Effector CD8-positive, alpha-beta T cell (primary cell): ENCODE measurements at places on chromosomes 13 and 19.

DNA sequence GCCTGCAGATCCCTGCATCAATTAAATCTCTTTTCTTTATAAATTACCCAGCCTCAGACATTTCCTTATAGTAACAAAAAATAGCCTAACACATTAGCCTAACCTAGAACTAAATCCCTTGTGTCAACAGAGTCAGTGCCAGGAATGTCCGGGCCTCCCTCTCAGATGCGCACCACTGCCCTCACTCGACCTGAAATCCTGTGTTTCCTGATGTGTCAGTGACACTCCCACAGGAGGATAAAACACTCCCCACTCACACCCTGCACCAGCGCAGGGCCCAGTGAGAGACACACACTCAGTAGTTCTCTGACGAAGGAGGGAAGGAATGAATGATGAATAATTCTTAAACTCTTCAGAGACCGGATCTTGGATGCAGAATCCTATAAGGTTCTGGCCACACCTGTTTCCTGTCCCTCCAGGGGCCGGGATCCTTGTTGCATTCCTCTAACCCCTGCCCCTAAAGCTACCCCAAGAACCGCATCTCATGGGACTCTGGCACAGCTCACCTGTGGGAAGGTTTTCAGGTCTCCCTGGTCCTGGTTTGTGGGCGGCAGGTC is 3.1 kb downstream of the CEACAM3 start:
- no peak for DNase-seq

DNA sequence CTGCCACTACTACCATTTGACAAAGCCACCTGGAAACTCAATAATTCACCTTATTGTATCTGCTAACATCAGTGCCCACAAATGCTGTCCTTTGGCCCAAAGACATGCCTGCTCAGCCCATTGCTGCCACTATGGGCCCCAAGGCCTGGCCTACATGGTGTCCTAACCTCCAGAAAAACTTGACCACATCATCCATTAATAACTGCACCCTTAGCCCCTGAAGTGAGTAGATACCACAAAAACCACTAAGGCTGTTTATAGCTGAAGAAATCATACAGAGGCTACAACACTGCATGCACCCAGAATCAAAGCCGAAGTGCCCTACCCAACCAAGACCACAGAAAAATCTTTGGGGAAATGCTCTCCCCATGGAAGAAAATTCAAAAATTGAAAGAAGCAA is 932.8 kb upstream of the SLITRK6 start:
- no peak for DNase-seq

GRCh38 chr19:7658219-7658686 is 10.6 kb upstream of the RETN start:
- DNase-seq = no peak

- no peak for DNase-seq
Measured at GRCh38 chr13:101982903-101983302, 418.9 kb downstream of the FGF14 start.

GRCh38 chr13:99605420-99606323 is 104.4 kb downstream of the TM9SF2 start:
- peak; percentile 13 for DNase-seq

GRCh38 chr13:21115231-21115630 is 53.8 kb upstream of the LATS2 start:
- no peak for DNase-seq

DNA sequence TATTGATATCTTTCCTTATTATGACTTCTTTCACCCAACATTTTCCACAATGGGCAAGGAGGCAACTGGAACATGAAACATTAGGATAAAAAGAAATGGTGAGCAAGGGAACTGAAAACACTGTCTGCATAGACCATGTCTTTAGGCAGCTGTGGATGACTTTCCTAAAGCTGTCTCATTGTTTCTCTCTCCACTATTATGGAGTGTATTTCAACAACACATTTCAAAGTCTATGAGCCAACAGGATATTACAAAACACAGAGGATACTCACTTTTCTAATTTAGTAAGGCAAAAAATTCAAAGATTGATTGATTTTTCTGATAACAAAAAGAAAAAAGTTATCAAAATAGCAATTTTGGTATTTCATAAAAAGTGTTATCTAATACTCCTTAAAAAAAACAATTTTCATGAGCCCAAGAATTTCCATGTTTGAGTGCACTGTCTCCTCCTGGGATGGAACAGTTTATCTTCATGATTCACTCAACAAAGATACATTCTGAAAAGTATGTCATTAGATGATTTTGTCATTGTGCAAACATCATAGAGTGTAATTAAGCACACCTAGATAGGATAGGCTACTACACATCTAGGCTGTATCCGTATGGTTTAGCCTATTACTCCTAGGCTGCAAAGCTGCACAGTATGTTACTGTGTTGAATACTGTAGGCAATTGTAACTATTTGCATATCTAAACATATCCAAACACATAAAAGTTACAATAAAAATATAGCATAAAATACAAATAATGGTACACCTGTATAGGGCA is 1568.4 kb downstream of the SLITRK5 start:
- DNase-seq = no peak

GRCh38 chr13:66501181-66501580 is 729.0 kb downstream of the PCDH9 start:
- DNase-seq = no peak

- DNase-seq = no peak
Measured at GRCh38 chr19:34254698-34255432, 511 bp downstream of the GARRE1 start.

- peak; percentile 27 for DNase-seq
Measured at GRCh38 chr19:8017808-8018207, 12.4 kb upstream of the ELAVL1 start.

DNA sequence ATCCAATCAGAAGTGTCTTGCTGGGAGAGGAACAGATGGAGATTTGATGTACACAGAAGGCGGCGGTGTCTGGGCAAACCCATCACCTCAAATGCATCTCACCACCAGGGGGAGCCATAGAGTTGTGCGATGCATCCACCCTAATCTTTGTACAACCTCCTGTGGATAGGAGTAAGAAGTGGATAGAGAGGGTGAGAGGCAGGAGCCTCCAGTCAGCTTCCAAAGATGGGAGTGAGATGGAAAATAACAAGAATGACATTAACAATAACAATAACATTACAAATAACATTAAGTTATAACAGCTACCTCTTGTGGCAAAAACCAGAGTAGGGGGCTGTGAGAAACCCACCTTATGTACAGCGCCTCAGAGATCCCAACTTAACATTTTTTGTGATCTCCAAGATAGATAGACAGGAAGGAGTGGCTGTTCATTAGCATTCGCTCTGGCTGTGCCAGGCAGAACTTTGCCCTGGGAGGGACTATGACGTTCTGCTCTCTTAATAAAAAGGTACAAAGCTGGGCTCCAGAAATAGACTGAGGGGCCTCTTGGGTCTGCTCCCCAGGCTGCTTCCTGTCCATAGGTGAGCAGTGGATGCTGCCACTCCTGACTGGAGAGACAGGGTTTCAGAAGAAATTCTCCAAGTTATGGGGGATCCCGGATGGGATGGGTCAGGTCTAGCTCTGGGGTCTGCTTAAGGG is 5.2 kb upstream of the CEACAM18 start:
- peak; percentile 68 for DNase-seq

DNA sequence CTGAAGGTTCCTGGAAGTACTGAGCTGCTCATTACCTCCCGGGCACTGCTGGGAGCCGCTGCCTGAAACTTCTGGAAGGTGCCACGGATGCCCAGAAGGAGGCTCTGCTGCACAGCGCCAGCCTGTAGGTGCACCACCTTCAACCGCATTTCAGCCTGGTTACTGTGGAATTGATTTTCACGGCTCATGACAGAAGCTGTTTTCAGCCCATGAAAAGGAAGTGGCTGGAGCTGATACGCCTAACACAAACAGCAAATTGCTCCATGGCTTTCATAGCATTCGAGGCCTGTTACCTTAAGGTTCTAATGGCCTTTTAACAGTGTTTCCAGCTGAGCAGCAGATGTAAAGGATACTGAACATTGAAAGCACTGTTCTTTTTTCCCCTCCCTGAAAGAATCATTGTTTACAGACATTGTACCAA is 22.0 kb downstream of the GPC6 start:
- no peak for DNase-seq

- no peak for DNase-seq
Measured at GRCh38 chr13:111469916-111470506, 149.6 kb downstream of the TEX29 start.

GRCh38 chr19:17550076-17550667 is 5.3 kb upstream of the COLGALT1 start:
- DNase-seq = no peak

DNA sequence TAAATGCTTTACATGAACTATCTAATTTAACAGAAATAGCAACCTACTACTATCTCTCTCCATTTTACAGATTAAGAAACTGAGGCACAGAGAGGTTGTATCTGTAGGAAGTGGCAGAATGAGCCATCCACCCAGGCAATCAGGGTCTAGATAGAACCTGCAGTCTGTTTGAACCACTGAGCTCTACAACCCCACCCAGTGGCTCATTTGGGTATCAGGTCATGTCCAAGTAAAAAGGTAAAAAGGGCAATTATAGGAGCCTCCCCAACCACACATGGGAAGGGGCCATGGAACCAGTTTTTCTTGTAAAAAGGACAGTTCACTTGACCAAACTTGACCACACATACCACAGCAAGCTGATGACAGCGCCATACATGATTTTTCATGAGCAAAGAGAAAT is 92.9 kb upstream of the SGCG start:
- no peak for DNase-seq

DNA sequence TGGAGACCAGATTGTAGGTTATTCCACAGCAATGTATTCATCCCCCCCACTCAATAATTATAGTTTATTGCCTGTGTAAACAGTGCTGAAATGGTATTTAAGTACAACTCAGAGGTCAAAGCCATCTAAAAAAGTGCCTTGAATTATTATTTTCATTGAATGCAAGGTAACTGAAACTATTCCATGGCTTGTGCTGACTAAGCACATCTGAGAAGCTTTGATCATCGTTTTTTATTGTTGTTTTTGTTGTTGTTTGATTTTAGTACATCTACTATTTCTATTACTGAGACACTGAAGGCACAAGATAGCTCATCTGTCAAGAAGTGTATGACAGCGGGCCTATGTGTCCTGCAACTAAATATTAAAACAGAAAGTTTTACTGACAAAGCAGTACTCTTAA is 308.0 kb downstream of the OXGR1 start:
- DNase-seq = no peak

DNA sequence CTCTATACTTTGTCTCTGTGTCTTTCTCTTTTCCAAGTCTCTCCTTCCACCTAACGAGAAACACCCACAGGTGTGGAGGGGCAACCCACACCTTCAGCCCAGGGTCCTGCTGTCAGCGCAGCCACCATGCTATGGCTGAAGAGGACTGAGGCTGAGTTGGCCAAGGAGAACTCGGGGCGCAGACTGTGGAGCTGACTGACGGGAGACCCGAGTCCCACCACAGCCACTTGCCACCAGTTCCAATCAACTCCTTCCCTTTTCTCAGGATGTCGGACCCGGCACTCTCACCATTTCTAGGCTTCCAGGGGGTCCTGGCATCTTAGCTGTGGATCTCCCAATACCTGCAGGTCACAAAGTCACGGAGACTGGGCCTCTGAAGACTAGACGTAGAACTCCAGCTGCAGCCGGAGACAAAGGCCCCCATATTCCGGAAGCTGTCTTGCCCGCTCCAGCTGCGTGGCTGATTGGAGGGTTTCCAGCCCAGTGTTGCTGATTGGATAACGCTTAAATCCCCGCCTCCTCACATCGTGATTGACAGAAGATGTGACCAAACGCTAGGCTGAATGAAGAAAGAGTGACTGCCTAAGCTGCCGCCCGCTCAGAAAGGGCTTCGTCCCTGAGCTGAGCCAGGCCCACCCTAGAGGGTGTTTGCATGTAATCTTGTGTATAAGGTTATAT is 63.6 kb downstream of the ZNF429 start:
- DNase-seq = peak; percentile 77

DNA sequence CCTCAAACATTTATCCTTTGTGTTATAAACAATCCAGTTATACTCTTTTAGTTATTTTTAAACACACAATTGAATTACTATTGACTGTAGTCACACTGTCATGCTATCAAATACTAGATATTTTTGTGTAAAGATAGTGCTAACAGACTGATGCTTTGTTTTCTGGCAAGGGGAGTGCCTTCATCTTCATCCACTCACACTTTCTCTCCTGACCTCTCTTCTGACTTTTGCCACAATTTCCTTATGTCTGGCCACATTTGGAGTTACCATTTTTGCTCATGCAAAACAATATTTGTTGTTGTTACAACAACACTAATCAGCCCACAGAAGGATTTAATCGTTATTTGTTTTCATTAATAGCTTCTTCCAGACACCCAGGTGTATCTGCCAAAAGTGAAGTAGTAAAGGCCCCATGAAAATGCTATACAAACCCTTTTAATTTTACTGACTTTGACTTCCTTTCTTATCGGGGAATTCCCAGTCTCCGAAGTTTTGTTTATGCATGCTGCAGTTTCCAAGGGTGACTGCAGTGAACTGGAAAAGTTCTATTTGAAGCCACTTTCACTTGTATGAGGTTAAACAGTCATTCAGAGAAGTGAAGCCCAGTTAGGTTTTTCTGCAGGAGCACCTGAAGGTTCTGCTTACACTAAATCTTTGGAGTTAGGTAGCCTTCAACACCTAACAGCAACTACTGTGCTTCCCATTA is 66.1 kb upstream of the FRY start:
- DNase-seq = no peak

DNA sequence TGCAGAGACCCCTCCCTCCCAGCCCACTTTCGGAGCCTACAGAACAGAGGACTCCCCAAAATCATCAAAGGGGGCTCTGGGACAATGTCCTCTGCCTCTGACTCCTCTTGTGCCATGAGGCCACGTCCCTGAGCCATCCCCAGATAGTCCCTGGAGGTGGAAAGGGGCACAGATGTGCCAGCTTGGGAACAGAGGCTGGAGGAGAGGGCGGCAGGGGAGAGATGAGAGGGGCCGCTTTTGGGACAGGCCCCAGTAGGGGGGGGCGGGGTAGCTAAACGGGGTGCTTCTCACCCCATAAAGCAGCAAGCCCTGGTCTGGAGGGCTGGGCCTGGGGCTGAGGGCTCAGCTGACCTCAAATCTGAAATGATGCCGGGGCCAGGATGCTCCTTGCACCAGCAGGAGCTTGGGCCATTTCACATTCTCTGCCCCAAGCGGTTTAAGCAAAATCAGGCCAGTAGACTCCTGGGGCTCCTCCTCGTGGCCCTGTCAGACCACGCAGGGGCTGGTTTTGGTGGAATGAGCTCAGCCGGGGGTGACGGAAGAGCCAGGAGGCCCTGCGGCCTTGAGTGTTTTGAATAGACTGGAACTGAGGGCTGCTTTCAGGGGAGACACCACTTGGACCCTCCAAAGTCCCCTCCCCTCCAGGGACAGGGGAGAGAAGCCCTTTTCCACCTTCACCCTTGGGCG is 27.1 kb downstream of the ONECUT3 start:
- DNase-seq = no peak

- no peak for DNase-seq
Measured at GRCh38 chr19:28727480-28728159, 485.3 kb downstream of the UQCRFS1 start.

GRCh38 chr19:3985643-3986259 is 488 bp upstream of the EEF2 start:
- DNase-seq = no peak

DNA sequence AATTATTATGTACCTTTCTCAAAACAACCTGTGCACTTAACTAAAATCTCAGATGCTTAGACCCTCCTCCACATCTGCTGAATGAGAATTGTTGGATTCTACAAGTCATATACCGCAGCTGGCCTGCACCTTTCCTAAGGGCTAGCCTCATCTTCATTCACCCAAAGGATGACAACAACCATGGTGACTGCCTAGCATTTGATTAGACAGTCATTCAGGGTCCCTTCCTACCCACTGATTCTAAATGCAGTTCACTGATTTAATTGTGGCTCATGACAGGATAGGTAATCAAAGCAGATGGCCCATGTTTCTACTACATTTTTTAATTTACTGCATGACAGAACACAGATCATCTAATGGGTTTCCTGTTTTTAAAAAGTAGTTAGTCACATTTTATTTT is 551.9 kb upstream of the SLC10A2 start:
- no peak for DNase-seq
